GM23248 (cell line): ENCODE measurements at places on chromosomes 3 and 15. TPM values are rescaled to one million over a fixed set of nuclear protein-coding genes. Genes with fewer than 3 reads are reported as not detected.

DNA sequence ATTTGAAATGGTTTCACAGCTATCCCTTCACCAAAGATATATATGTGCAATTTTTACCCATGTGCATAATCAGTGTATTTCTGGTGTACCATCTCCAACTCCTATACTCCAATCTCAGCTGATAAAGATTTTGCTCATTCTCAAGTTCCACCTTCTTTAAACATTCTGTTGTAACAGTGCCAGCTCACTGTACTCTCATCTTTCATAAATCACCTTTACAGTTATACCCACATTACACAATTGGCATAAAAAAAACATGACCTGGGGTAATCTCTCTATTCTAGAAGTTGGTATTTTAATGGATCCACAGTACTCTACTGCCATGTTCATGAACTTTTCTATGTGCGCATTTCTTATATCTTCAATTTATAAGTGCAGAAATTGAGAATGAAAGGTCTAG, 339.9 kb upstream of the DPH6 start:
- DNase-seq = no peak

GRCh38 chr15:92123962-92124656, 269.6 kb upstream of the ST8SIA2 start:
- DNase-seq = no peak

DNA sequence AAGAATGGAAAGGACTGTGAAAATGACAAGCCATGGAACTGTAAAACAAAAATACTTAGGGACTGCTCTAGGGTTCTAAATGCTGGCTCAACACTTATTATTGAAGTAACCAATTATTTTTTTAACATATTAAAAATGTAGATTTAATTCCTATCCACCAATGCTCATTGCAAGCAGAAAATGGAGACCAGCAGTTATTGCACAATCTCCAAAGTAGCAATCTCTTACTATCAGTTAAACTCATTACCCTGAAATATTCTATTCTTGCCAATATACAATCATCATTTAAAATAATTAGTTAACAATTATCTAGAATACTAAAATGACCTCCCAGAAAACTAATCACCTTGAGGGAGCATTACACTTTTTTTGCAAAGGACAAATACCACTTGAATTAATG, 499.8 kb downstream of the NAALADL2 start:
- DNase-seq = no peak

GRCh38 chr3:76353683-76354082, 568.3 kb upstream of the ZNF717 start:
- DNase-seq = no peak

DNA sequence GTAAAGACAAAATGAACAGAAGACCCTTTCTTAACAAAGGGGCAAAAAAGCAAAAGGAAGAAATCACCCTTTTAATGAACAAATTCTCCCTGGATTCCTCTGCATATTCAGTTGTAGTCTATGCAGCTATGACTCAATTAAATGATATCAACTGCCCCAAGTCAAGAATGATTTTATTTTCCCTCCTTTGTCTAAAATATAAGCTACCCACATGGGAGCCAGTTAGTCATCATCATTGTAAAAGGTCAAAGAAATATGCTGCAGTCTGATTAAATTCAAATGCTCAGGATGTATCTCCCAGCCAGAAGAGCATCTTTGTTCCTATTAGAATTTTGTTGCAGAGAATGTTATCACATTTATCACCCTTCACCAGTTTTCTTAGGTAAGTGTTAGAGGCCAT, 84.0 kb downstream of the SST start:
- DNase-seq = peak; percentile 56

DNA sequence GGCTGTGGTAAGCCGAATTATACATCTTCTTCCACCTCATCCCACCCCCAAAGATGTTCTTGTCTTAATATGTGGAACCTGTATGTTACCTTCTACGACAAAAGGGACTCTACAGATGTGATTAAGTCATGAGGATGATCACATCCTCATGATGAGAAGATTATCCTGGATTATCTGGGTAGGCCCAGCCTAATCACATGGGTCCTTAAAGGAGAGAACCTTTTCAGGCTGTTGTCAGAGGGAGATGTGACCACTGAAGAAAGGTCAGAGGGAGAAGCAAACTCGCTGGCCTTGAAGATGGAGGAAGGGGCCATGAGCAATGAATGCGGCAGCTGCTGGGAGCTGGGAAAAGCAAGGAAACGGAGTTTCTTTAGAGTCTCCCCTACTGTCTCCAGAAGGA, 12.9 kb upstream of the SCG3 start:
- DNase-seq = no peak

- peak; percentile 68 for DNase-seq
These were observed 681.3 kb downstream of the ROBO1 start for GRCh38 chr3:79086514-79086913.

Gene QARS1
- 201 and 240 TPM in 2 replicates for total RNA-seq

Gene SCAMP5
- 1.0 and 4.0 TPM in 2 replicates for total RNA-seq

Gene GOLGA6A
- total RNA-seq = not detected in 2 replicates

DNA sequence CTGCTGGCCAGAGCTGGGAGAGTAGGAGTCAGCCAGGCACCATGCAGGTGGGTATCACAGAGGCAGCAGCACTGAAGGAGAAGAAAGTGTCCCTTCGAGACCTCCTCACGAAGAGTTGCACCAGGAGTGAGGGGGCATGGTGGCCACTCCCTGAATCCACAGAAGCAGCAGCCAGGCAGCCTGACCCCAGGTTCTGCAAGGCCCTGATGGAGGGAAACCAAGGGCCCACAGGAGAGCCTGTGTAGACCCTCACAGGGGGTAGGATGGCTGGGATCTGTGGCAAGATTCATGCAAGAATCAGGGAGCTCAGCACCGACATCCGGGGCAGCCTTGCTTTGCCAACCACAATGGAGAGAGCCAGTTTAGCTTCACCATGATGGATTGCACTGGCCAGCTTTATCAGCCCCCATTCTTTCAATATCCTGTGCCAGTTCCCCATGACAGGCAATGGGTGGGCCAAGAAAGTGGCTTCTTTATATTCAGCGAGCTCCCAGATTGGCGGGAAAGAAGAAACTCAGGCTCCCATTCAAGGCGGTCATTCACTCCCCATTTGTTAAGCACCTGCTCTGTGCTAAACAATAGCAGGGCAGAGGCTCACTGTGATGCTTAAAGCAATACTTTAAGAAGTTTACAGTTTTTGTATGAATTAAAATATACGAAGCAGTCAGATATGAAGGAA, 33.5 kb upstream of the TBC1D21 start:
- DNase-seq = no peak

GRCh38 chr15:36356978-36357601, 222.3 kb upstream of the CDIN1 start:
- DNase-seq = peak; percentile 84

GRCh38 chr3:51502562-51502910, 2.7 kb upstream of the DCAF1 start:
- no peak for DNase-seq

Gene ZIC1
- total RNA-seq = 18.2 and 25.5 TPM in 2 replicates

- no peak for DNase-seq
These were observed 111.5 kb upstream of the COL8A1 start for GRCh38 chr3:99526921-99527320.

DNA sequence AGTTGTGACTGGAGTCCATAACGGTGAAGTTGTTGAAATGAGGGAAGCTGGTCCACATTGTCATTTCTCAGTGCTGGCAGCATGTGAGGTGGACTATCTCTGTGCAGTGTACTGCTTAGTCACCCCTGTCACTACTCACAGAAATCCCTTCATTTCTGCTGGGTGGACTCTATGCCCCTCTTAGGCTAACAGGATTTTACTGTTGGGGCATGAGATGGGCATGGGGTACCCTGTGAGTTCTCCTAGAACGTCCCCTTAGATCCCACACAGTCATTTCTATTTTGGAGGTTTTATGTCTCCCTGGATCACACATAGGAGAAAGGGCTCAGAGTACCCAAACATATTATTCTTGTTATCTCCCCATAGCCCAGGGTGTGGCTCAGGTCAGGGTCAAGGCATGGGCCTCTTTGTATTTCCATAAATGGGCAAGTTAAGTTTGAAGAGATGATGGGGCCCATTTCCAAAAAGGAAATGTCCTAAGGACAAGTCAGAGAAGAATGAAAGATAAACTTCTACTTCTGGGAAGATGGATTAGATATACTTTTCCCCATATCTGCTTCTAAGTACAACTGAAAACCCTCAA, 15.2 kb downstream of the P2RY1 start:
- DNase-seq = peak; percentile 2

GRCh38 chr3:133895208-133896001, at the start of gene RAB6B:
Gene RAB6B (minus strand): TSS chr3:133895882. CDS start chr3:133895466, 416 bp downstream.
- peak; percentile 81 for DNase-seq

Gene SLC27A2
- not detected in 2 replicates for total RNA-seq

- DNase-seq = peak; percentile 59
These were observed 178.5 kb downstream of the NR1D2 start for GRCh38 chr3:24123596-24123995.

Gene MTHFS
- 17.4 and 29.1 TPM in 2 replicates for total RNA-seq

Gene TNFAIP8L3
- total RNA-seq = 2.8 and 6.8 TPM in 2 replicates

- DNase-seq = no peak
These were observed 57.5 kb downstream of the CORO2B start for GRCh38 chr15:68636256-68636655.

DNA sequence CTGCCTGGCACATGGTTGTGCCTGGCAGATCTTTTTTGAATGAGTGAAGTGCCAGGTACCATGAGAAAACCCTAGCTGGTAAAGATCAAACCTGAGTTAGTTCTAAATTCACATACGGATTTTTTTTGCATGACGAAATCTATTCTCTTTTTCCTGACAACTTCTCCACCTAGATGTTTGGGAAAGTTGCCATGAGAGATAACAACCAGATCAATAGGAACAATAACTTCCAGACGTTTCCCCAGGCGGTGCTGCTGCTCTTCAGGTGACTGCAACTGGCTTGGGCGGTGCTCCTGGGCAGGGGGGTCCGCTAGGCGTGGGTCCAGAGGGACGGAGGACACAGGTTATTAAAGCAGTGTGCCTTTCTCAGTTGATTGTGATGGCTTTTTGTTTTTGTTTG, 71.8 kb downstream of the CHDH start:
- DNase-seq = no peak

GRCh38 chr3:5187920-5188418, 462 bp downstream of the EDEM1 start:
- DNase-seq = peak; percentile 76

GRCh38 chr3:114154321-114154821, 24.5 kb downstream of the DRD3 start:
- no peak for DNase-seq

Gene DZIP1L
- 19.8 and 34.0 TPM in 2 replicates for total RNA-seq

- no peak for DNase-seq
These were observed 3.8 kb upstream of the CELF6 start for GRCh38 chr15:72323752-72324151.

Gene CCR3
- total RNA-seq = not detected in 2 replicates

DNA sequence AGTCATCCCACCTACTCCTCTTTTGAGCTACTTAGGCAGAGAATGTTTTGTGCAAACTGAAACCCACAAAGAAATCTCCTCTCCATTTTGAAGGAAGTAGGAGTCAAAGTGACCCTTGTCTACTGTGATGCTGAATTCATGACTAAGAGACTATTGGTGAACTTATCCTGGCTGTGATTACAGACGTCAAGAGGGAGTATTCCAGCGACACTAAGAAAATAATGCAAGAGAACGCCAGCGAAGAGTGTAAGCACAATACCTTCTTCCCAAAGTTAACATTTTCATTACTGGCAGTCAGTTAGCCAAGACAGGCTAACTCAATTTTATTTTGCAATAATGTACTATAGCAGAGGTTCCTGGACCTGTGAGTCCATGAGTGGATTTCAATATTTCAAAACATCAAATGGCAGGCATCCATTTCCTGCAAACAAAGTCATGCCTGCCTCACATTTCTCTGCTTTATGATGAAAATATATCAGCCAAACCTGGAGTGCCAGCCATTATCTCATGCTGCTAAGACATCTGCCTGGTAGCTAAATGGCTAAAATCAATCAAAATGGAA, 59.0 kb downstream of the CTNNB1 start:
- no peak for DNase-seq

Gene DNAH12
- total RNA-seq = 0.54 TPM in 1 of 2 replicates, not detected in the other

GRCh38 chr15:70276401-70276800, 178.7 kb upstream of the TLE3 start:
- no peak for DNase-seq

GRCh38 chr15:64894395-64895056, 17.2 kb upstream of the ANKDD1A start:
- DNase-seq = no peak

GRCh38 chr3:24981309-24981708, 446.8 kb upstream of the RARB start:
- DNase-seq = no peak

DNA sequence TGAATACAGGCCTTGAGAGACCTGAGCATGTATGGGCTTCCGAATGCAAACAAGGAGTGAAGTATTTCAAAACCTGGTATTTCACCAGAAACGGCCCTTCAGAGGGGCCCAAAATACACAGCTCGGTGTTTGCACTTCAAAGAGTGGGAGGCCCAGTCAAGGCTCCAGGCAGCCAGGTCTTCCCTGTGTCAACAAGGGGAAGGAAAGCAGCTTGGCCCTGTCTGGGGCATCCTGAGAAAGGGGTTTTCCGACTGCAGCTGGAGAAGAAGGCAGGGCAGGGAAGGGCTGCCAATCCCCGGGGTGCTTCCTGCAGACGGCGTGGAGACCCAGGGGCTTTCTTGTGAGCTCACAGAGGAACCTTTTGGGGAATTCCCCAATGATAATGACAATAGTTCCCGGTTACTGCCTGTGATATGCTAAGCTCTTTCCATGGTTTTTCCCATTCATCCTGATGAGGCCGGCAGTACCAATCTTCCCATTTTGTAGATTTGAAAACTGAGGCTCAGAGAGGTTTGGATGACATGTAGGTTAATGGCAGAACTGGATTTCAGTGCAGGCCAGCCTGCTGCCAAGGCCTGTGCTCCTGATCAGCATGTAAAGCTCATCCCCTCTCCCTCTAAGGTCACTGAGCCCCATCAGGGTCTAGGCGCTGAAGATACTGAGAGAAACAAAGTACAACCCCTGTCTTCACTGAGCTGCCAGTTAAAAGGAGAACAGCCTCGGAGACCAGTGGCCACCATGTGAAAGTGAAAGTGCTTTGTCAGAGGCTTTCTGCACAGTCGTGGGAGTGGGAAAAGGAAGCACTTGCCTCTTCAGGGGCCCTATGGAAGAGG, 43.0 kb upstream of the TLE3 start:
- peak; percentile 24 for DNase-seq

- DNase-seq = no peak
These were observed 52.7 kb downstream of the COL6A6 start for GRCh38 chr3:130569461-130570365.

- peak; percentile 95 for DNase-seq
These were observed at the start of gene MEIS2 for GRCh38 chr15:37100109-37100965. Gene MEIS2 (minus strand): TSS chr15:37100549. CDS start chr15:37099466, 1,083 bp downstream.

GRCh38 chr3:103403191-103403590, 968.4 kb downstream of the ZPLD1 start:
- no peak for DNase-seq

GRCh38 chr15:83565553-83566159, 88.3 kb upstream of the ADAMTSL3 start:
- DNase-seq = peak; percentile 55

- peak; percentile 55 for DNase-seq
These were observed 17.3 kb downstream of the C3orf18 start for GRCh38 chr3:50550079-50550736.

DNA sequence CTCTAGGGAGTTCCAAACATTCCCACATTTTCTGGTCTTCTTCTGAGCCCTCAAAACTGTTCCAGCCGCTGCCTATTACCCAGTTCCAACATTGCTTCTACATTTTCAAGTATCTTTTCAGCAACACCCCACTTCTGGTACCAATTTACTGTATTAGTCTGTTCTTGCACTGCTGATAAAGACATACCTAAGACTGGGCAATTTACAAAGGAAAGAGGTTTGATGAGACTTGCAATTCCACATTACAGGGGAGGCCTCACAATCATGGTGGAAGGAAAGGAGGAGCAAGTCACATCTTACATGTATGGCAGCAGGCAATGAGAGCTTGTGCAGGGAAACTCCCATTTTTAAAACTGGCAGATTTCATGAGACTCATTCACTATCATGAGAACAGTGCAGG, 629.1 kb upstream of the NR2F2 start:
- DNase-seq = no peak

Gene GREM1
- 935 and 1,005 TPM in 2 replicates for total RNA-seq
